ENCODE measurements at places on chromosomes 5 and 9. TPM values are rescaled to one million over a fixed set of nuclear protein-coding genes. Genes with fewer than 3 reads are reported as not detected.

Gene WWC1
- 0.04 TPM for total RNA-seq

Gene LCN12
- 3.5 TPM for total RNA-seq

Gene ORM1
- not detected for total RNA-seq

Gene LCN10
- total RNA-seq, result not detected

Gene TAF11L10
- not detected for total RNA-seq

Gene PCDHA3
- total RNA-seq, result not detected

Gene POLR1E
- 35.8 TPM for total RNA-seq

Gene ITK
- 258 TPM for total RNA-seq

Gene IFNA14
- total RNA-seq, result not detected

Gene S1PR3
- 0.15 TPM for total RNA-seq

Gene GABRA1
- not detected for total RNA-seq

Gene RLN1
- 1.6 TPM for total RNA-seq

Gene C5
- total RNA-seq, result 2.8 TPM

Gene TRIP13
- total RNA-seq, result 38.6 TPM

Gene EMB
- 143 TPM for total RNA-seq

Gene CDKN2B-AS1
- total RNA-seq, result 4.4 TPM

Gene SLC23A1
- total RNA-seq, result 0.77 TPM

Gene CLTB
- 65.8 TPM for total RNA-seq

Gene ACTBL2
- total RNA-seq, result not detected

Gene GTF3C5
- 87.9 TPM for total RNA-seq

Gene RANBP17
- not detected for total RNA-seq

Gene TMEM171
- total RNA-seq, result not detected

Gene RPS14
- total RNA-seq, result 2,478 TPM

Gene NSMF
- 60.3 TPM for total RNA-seq

Gene OXCT1
- 58.7 TPM for total RNA-seq

Gene SUSD3
- 85.8 TPM for total RNA-seq

Gene LURAP1L
- total RNA-seq, result not detected

Gene CKMT2
- not detected for total RNA-seq

Gene C6
- total RNA-seq, result not detected

Gene LRRC26
- total RNA-seq, result not detected

Gene ANKRD18A
- 1.9 TPM for total RNA-seq

Gene PCDHB15
- total RNA-seq, result not detected

Gene SLCO6A1
- total RNA-seq, result not detected

Gene TAS2R1
- total RNA-seq, result not detected

Gene ZDHHC11
- total RNA-seq, result 10.0 TPM

Gene MELK
- 74.5 TPM for total RNA-seq

Gene GPR150
- 1.2 TPM for total RNA-seq

Gene TMOD1
- total RNA-seq, result 0.45 TPM

Gene PLPP7
- total RNA-seq, result not detected

Gene MLANA
- total RNA-seq, result not detected

Gene SMIM32
- total RNA-seq, result not detected

Gene ROPN1L
- total RNA-seq, result 4.1 TPM

Gene CA9
- total RNA-seq, result not detected

Gene ZNF484
- 13.0 TPM for total RNA-seq

Gene MEIKIN
- total RNA-seq, result not detected

Gene TNFSF15
- total RNA-seq, result 2.5 TPM

Gene PCDHA10
- total RNA-seq, result not detected

Gene PHYHD1
- total RNA-seq, result 2.2 TPM

Data from activated CD4-positive, alpha-beta T cell treated with anti-CD3 and anti-CD28 coated beads, Interleukin-2, amount 10 ng/mL, durations not matched to agents 7 days and 5 days (primary cell).